ENCODE measurements at places on chromosomes 1 and 21. TPM values are rescaled to one million over a fixed set of nuclear protein-coding genes. Genes with fewer than 3 reads are reported as not detected.

The USP16 gene
- total RNA-seq, result 32.5 TPM

The FBXO2 gene
- 1.8 TPM for total RNA-seq

The SYCP1 gene
- total RNA-seq, result not detected

The SYPL2 gene
- 0.12 TPM for total RNA-seq

The SPRR5 gene
- total RNA-seq, result not detected

The CLCA1 gene
- not detected for total RNA-seq

The MYOG gene
- total RNA-seq, result not detected

The CLDN17 gene
- not detected for total RNA-seq

The ADAM30 gene
- total RNA-seq, result not detected
